ENCODE measurements at places on chromosomes 6 and 20. TPM values are rescaled to one million over a fixed set of nuclear protein-coding genes. Genes with fewer than 3 reads are reported as not detected.

The MLIP gene
- 0.20 TPM for total RNA-seq

The CLDN20 gene
- 0.23 TPM for total RNA-seq

GRCh38 chr6:166636191-166636933 lies 9.3 kb upstream of the RPS6KA2 start:
- DNase-seq, result no peak

GRCh38 chr6:146598772-146599405 lies at the start of gene ADGB:
ADGB (plus strand) TSS chr6:146598972; CDS start chr6:146599041, 69 bp downstream.
- peak; percentile 43 for DNase-seq

DNA sequence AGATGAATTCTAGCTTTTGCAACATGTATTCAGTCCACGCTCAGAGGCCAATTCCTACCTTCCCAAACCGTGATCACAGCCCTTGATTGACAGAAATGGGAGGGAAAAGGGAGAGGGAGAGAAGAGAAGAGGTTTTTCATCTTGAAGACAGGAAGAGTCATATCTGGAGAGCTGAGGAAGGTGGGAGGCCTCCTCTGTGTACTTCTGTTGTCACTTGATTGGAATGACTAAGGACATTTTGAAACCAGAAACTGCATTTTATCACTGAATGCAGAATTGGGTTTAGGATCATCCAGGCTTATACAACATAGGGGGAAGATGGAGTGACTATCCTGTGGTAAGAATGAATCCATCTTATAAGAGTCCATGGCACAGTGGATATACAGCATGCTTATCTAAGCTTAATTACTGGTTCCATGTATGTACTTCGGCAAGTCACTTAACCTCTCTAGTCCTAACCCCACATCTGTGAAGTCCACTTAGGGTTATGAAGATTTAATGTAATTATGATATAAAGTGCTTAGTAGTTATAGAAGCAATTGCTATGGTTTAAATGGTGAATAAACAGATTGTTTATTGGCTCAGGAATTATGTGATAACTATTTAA lies 144.0 kb downstream of the BCKDHB start:
- DNase-seq, result no peak

- no peak for DNase-seq
These were observed 139.3 kb upstream of the PMEPA1 start for GRCh38 chr20:57849121-57849520.

- no peak for DNase-seq
These were observed 38.5 kb downstream of the SOD2 start for GRCh38 chr6:159654483-159655098.

GRCh38 chr6:135438907-135439535 lies 58.5 kb downstream of the AHI1 start:
- DNase-seq, result no peak

- no peak for DNase-seq
These were observed 9.2 kb downstream of the GUCA1B start for GRCh38 chr6:42185597-42185996.

DNA sequence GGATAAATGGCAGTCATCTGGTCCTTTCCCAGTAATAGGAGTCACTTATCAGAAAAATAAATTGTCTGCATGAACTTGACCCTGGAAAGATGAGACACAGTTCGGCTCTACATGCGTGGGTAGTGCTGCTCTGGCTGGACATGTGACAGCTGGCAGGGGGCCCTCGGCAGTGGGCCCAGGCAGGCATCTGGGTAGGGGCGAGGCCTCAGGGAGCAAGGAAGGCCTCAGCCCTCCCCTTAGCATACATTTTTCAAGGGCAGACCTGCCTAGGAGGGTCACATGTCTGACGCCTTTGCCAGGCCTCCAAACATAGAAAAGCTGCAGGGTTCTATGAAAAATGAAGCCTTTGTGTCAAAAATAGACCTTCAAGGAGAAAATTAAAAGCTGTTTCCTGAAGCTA lies 12.8 kb upstream of the ILRUN start:
- DNase-seq, result peak; percentile 80

GRCh38 chr6:132483779-132484679 lies 28.9 kb downstream of the STX7 start:
- DNase-seq, result peak; percentile 47

- no peak for DNase-seq
These were observed 80.8 kb downstream of the AIG1 start for GRCh38 chr6:143141442-143141841.

- no peak for DNase-seq
These were observed 19.4 kb upstream of the SLC4A11 start for GRCh38 chr20:3258429-3258828.

DNA sequence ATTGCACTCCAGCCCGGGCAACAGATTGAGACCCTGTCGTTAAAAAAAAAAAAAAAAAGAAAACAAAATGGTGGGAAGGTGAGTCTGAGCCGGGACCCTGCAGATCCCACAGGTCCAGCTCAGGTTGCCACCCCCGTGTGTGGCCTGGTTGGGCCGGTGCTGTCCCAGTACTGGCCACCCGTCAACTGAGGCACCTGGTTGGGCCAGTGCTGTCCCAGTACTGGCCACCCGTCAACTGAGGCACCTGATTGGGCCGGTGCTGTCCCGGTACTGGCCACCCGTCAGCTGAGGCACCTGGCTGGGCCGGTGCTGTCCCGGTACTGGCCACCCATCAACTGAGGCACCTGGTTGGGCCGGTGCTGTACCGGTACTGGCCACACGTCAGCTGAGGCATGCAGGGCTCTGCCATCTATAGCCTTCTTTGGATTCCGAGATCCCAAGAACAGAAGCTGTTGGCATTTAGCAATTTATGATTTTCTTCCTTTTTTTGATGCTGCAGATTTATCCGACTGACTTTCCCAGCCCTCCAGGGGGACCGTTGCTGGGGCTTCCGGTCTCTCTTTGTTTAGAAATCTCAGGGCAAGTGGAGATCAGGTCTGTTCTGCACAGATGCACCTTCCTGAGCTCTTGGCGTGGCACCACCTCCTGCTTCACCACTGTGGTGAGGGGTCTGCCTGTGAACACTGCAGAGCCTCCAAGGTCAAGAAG lies 113.8 kb downstream of the SYCP2 start:
- peak; percentile 6 for DNase-seq

GRCh38 chr6:6980999-6981597 lies 126.7 kb upstream of the RREB1 start:
- DNase-seq, result no peak

DNA sequence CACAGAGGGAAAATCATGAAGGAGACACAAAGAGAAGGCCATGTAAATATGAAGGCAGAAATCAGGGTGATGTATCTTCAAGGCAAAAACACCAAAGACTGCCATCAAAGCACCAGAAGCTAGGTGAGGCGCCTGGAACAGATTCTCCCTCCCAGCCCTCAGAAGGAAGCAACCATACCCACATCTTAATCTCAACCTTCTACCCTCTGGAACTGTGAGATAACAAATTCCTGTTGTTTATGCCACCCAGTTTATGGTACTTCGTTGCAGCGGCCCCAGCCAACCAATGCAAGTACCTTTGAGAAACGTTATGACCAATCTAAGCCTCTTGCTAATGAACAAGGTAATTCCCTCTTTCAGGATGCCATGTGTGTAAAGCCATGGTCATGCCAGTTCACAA lies 66.2 kb upstream of the STXBP5 start:
- DNase-seq, result no peak

Measured in mucosa of gallbladder (tissue), 1 donor.